H54 (cell line): ENCODE measurements at places on chromosomes 5 and 9.

GRCh38 chr5:176625966-176626875 is 4.1 kb downstream of the SNCB start:
- no peak for DNase-seq

DNA sequence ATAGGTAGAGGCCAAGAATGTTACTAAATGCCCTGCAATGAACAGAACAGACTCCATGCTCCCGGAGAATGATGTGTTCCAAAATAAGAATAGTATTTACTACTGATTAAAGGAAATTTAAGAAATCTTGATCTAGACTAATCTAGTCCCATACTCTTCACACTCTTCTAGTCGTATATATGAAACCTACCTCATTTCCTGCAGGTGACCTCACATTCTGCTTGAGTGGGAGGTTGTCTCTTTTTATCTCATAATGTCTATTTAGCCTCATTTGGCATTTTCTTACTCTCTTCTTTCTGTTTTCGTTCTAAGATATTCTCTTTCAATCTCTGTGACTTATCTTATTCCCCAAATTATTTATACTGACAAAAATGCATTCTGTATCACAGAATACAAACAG is 9.2 kb upstream of the SHOC1 start:
- DNase-seq = no peak

- DNase-seq = no peak
Measured at GRCh38 chr5:107682533-107682932, 11.8 kb upstream of the EFNA5 start.

GRCh38 chr5:10307206-10308148 is at the start of gene CMBL:
TSS of gene CMBL (minus strand) at chr5:10307902. CDS start at chr5:10290762, 17,140 bp downstream.
- DNase-seq = peak; percentile 73

- no peak for DNase-seq
Measured at GRCh38 chr5:140883927-140884697, 2.2 kb downstream of the PCDHA13 start.

- DNase-seq = peak; percentile 38
Measured at GRCh38 chr5:80711938-80712337, 57.2 kb upstream of the DHFR start.

GRCh38 chr9:119257592-119257991 is 111.6 kb downstream of the BRINP1 start:
- no peak for DNase-seq

DNA sequence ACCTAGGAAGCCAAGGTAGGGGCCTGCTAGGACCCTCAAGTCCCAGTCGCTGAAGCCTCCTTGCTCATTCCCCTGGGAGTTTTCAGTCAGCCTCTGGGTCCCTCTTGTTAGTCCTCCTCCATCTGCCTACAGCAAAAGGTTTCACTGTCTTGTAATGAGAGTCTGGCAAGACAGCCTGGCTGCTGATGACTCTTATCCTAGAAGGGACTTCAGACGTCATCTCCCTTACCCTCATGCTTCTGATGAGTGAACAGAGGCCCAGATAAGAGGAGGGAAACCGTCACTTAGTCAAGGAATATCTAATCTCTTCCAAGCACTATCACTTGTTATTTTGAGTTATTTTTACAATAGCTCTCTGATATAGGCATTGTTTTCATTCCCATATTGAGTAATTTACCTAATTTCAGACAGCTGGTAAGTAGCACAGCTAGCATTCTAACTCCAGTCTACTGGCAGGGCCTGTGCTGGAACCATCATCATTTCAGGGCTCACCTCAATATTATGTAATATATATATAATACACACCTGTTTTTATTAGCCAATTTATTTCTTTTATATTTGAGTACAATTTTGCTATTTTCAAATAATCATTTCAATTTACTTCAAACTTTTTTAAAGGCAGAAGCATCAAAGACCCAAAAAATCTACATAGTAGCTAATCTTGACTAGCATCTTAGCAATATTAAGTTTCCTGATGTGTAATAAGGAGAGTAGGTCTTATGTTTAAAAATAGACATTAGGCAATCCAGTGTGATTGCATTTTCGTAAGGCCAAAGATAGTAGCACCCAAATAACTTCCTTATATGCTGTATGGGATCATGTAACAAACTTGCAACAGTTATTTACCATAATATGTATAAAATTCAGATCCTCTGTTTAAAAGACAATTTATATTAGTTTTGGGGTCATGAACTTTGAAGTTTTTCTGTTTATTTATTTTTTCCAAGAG is 7.9 kb downstream of the CMYA5 start:
- no peak for DNase-seq

DNA sequence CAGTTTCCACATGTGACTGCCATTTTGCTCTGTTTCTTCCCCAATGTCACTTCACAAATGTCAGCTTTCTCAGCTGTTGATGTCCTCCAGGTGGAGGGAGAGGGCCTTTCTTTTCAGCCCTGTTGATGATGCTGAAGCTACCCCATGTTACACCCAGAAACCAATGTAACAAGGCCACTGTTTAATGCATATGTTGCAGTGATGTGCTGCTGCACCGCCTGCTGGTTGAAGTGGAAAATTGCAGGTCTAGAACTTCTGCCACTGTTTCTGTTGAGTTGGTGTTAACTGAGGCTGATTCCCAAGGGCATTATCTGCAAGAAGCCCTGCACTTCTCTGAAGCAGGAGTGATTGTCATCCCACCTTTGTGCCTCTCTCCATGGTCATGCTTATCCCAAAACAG is 428.4 kb downstream of the KDM4C start:
- DNase-seq = no peak

DNA sequence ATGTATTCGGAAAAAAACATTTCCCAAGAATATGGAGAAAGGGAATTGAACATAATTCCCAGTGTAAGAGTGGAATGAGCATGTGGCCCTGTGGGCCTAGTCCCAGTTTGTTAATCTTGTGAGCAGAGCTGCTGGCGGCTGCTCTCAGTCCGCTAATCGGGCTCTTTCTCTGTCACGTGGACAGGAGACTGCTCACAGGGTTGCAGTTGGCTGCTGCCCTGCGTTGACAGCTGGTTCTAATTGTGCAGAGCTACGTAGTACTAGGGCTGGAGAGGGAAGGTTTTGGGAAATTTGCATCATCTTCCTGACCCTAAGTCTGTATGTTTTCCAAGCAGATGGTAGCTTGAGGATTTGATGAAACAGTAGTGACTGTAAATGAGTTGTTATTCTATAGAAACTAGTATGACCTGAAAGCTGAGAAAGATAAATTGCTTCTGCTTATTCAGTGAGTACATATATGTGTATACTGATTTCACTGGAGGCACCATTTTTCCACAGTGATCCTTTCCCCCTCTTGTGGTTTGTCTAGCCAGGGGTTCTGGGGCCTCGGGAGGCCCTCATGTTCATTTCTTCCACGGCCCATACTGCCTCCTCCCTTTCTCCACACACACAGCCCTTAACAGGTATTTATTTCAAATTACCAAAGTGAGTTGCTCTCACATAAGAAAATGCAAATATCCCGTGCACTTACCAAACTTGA is 100.6 kb downstream of the ANGPTL2 start:
- no peak for DNase-seq

- no peak for DNase-seq
Measured at GRCh38 chr9:111167341-111167740, 129.1 kb upstream of the LPAR1 start.

- no peak for DNase-seq
Measured at GRCh38 chr5:172771439-172772111, 580 bp upstream of the DUSP1 start.

DNA sequence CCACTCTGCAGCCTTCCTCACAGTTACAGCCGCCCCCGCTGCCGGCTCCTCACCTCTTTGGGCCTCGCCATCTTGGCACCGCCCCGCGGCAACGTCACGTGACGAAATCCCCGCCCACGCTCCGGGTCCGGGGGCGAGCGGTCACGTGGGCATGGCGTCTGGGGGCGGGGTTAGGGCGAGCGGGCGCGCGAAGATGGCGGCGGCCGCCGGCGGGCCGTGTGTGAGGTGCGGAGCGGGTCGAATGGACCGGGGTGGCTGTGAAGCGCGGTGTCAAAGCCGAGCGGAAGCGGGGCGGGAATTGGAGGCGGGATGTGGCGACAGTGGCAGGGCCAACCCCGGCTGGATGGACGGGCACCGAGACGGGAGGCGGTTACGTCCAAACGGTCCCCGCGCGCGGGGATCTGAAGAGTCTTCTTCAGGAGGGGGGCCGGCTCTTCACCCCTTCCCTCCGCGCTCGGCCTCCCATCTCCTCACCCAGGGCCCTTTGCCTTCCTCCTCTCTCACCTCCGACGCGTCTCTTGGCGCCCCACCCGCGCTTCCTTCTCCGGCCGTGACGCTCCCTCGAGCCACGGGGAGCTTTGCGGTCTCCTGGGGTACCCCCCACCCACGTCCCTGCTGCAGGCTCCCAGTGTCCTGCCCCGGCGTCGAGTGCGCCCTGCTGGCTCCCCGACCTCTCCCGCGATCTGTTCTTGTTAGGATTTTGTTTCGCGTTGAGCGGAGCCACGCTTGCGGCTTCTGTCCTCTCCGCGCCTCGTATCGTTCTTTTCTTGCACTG is at the start of the genes DOLK and NUP188:
Gene DOLK (minus strand): TSS at position 77 of the 775 bp plus-strand sequence. CDS start 300 bp downstream, outside the sequence.
Gene NUP188 (plus strand): TSS at position 173 of the 775 bp plus-strand sequence. CDS start 21 bp downstream, at position 194.
- peak; percentile 97 for DNase-seq

DNA sequence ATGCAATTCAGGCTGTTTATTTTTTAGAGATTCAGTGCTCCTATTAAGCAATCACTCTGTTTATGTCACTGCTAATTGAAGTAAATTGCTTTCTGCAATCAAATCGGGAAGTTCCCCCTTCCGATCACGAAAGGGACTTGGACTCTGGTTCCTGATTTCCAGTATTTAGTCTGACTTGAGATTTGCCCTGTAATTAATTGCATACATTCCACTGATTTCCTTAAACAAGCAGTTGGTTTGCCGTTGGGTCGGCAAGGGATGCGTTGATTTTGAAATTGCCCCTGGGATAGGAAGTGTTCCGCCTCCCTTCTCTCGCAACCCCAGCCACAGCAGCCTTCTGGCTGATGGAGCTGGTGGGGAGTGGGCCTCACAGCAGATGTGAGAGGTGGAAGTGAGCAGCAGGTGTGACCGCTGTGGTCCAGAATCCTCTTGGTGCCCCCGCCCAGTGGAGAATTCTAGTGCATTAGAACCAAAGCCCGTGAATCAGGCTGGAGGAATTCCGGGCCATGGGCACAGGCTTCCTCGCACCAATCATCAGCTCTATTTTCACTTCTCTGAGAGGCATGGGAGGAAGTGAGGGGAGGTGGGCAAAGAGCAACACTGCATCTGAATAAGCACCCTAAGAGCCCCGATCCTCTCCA is 102.5 kb downstream of the SPRY4 start:
- no peak for DNase-seq

- DNase-seq = no peak
Measured at GRCh38 chr9:132516301-132516700, 66.1 kb upstream of the BARHL1 start.

GRCh38 chr5:135857630-135858311 is 23.3 kb downstream of the SLC25A48 start:
- DNase-seq = no peak

DNA sequence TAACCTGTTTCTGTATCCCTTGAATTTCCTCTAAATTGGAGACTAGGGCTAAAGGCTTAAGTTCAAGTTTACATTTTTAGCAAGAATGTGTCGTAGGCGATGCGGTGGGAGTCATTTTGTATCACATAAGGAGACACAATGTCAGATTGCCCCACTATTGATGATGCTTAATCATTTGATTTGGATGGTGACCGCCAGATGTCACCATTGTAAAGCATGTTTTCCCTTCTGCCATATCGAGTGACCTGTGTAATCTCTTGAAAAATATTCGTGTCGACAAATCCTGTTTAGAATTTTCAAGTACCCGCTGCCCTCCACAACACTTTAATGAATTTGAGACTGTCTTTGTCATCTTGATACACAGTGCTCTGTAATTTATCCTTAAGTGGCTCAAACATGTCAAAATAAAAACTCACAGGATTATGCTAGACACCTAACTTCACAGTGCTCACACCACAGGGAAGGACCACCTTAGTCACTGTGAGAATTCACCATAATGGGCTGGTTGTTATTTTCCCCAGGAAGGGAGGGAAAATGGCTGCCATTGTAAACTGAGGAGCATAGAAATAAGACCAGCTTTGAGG is 34.5 kb upstream of the SLC46A2 start:
- DNase-seq = no peak

GRCh38 chr9:91074866-91075265 is 273.2 kb downstream of the SYK start:
- no peak for DNase-seq

DNA sequence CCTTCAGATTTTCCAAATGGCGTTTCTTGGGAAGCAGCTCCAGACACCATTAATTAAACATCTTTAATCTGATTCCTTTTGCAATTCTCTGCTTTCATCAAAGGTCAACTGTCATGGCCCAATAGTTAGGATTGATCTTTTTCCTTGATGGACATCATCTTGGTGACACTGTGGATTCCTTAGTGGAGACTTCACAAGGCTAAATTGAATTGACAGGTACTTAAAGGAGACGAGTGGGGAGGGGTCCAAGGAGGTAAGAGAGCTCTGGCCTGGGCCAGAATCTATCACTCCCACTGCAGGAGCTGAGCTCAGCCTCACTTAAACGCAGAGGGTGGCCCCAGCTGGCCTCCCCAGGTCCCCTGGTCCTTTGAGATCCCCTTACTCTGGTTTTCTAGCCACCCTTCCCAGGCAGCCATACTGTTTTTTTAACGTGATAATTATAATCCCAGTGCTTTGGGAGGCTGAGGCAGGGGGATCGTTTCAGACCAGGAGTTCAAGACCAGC is 9.9 kb upstream of the HMCN2 start:
- no peak for DNase-seq

DNA sequence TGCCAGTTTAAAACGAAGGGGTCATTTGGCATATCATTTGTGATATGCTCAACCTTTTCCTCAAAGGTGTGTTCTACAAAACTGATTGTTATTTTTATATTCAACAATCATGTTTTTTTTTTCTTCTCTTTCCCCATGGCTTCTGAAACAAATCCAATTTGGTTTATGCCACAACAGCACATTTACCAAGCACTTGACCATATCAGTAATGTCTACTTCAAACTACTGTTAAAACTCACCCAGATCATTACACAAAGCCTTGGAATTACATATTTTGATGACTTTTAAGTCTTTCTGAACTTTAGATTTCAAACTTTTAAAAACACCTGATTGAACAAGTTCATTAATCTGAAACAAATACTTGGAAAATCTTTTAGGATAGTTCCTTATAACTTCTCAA is 29.2 kb downstream of the PWWP2A start:
- DNase-seq = no peak

GRCh38 chr9:138066049-138066448 is 188.5 kb downstream of the CACNA1B start:
- no peak for DNase-seq

- DNase-seq = no peak
Measured at GRCh38 chr5:22901885-22902284, 48.7 kb upstream of the CDH12 start.

GRCh38 chr9:117574099-117574498 is 130.1 kb upstream of the TLR4 start:
- no peak for DNase-seq
